Breast epithelium (tissue), 4 donors: ENCODE measurements at places on chromosomes 3 and 15.

DNA sequence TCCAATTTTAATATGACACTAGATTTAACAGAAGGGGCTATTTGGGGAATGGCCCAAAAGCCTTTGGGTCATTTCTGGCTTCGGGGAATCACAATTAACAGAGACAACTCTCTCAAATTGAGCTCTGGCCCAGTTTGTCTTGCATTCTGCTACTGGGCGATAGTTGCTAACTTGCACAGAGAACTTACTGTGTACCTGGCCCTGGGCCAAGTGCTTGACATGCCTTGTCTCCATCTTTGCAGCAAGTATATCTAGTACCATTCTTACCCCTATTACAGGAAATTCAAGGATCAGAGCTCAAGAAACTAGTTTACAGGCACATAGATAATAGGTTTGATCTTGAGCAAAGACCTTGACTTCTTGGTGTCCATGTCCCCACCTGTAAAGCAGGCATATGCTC is 175.7 kb downstream of the TMEM108 start:
- no peak for DNase-seq

DNA sequence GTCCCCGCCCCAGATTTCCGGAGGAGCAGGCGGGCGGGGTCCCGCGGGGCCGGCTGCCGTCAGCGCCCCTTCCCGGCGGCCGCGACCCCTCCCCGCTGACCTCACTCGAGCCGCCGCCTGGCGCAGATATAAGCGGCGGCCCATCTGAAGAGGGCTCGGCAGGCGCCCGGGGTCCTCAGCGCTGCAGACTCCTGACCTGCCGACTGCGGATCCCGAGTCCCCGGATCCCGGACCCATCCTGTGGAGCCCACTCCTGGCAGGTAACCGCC is at the start of gene TRH:
TSS of gene TRH (plus strand) at position 157 of the 269 bp plus-strand sequence. CDS start 1,097 bp downstream, outside the sequence.
- DNase-seq = no peak

DNA sequence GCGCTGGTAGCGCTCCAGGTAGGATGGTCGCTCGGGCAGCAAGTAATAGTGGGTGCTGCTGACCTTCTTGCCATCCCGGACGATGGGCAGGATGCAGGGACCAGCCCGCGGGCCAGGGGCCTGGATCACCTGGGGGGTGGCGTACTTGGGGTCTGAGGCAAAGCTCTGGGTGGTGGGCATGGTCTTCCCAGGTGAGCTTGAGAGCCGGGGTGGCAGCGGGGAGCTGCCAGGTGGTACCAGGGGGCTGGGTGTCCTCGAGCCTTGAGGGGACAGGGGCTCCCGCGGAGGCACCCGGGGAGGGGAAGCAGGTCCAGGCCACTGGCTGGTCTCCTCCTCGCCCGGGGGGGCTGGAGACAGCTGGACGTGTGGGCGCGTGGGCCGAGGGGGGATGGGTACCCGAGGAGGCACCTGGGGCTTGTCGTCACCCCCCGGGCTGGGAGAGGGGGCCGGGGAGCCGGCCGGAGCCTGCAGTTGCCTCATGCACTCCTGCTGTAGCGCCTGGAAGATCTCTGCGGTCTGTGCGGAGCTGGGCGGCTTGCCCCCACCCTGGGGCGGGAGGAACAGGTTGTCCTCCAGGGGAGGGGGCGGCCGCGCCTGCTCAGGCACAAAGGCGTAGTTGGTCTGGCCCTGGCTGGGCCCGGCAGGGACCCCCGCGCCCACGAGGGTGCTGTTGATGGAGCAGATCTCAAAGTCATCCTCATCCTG is 40.6 kb downstream of the TNK2 start:
- no peak for DNase-seq

- no peak for DNase-seq
These were observed 59.1 kb upstream of the NEDD4 start for GRCh38 chr15:56052395-56053045.

DNA sequence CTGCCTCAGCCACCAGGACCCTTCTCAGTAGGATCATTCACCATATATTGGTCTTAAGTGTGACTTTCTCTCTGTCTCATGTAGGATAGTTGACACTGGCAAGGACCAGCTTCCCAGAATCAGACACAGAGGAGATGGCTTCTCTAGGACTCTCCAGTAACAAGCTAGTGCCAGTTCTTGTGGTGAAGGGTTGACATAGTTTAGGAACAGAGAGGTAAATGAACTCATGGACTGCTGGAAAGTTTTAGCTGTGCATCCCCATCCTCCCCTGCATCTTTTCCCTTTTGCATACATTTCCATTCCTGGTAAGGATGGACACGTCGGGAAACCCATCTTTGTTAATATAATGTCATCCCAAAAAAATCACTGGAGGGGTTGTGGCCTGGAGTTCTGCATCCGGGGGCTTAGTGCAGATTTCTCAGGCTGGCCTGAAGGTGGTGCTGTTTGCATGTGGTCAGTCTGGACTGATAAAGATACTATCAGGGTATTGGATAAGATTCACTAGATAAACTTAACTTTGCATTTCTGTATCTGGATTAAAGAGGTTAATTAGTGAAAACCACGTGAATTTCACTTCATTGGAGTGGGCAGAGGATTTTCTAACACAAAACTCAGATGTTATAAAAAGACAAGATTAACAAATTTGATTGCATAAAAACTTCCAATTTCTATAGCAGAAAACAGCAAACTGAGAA is 110.8 kb downstream of the TBC1D2B start:
- DNase-seq = no peak

GRCh38 chr15:40766906-40767837 is 2.6 kb upstream of the C15orf62 start:
- DNase-seq = no peak

DNA sequence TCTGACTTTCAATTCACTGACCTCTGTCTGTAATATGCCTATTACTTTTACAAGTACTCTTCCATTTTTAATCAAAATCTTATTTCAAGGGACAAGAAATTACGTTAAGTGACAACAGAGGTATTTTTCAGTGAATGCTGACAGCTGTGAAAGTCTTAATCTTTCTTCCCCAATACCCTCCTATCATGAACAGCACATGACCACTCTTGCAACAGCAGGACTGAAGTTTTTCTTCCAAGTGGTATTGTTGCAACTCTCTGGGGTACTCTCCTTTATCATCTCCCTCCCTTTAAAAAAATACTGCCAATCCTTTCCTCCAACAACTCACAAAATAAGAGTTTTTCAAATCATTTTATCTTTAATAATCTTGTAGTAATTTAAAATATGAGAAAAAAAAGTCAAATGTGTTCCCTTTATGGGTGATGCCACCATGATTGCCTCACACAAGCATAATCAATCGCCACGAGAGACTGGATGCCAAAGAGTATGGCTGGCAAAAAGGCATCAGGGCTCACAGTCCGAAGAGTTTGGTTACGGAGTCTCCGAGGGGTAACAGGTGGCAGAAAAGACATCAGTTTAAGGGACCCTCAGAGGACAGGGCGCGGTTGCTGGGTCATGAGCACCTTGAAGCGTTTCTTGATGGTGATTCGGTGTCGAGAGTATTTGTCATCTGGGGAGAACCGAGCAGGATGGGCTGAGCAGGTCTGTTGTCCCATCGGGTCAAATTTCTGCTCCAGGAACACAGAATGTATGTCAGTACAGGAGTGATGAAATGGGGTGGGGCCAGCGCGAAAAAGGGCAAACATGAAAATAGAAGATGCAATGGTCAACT is 1.3 kb downstream of the NOP10 start:
- no peak for DNase-seq

DNA sequence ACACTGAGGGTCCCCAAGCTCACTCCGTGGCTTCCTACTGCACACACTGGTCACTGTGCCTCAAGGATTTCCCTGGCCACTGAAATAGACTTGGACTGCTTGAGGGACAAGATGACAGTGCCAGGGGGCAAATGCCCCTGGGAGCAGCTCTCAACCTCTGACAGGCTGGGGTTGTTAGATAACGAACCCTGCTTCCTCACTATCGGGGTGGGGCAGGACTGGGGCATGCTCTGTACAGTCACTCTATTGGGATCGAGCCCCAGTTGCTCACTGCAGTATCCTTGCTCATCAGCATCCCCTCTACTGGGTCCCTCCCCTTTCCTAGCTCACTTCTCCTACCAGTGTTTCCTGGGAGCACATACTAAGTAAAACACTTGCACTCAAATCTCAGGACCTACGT is 610.8 kb downstream of the NTRK3 start:
- DNase-seq = no peak

DNA sequence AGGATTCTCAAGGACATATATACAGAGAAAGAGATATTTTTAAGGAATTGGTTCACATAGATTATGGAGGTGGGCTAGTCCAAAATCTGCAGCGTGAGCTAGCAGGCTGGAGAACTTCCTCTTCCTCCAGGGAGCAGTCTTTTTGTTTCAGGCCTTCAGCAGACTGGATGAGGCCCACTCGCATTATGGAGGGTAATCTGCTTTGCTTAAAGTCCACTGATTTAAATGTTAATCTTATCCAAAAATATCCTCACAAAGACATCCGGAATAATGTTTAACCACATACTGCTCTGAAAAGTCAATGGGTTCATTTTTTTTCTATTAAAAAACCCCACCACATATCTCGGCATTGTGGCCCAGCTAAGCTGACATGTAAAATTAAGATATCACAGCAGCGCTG is 22.2 kb upstream of the NRROS start:
- no peak for DNase-seq

GRCh38 chr3:24311881-24312280 is 182.8 kb downstream of the THRB start:
- no peak for DNase-seq

- DNase-seq = no peak
These were observed 3.4 kb downstream of the GHSR start for GRCh38 chr3:172444821-172445220.

DNA sequence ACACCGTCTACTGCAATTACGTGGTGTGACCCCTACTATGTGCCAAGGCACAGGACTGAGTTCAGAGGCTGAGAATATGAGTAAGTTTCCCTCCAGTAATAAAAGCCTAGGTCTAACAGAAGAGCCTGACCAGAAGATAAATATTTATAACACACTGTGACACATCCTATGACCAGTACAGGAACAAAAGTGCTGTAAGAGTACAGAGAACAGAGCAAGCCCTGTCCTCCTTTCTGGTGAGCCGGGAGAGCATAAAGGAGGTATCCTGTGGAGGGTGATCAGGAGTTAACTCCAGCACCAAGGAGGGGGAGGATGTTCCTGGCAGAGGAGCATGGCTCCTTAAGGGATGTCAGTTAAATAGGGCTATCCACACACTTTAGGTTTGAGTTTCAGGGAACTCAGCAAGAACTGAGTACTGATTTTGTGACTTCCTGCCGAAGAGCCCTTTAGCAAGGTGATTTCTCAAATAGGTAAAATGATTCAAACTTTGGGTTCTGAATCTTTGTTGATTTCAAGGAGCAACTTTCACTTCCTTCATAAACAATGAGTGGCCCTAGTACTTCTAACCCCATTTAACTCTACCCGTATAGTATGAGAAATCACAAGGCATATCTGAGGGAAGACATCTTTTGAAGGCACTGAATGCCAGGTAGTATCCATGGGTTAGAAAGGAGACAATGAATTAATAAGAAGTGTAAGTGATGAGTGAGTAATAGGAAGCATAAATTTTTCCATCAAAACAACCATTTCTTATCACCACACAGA is 198.0 kb downstream of the THRB start:
- no peak for DNase-seq

DNA sequence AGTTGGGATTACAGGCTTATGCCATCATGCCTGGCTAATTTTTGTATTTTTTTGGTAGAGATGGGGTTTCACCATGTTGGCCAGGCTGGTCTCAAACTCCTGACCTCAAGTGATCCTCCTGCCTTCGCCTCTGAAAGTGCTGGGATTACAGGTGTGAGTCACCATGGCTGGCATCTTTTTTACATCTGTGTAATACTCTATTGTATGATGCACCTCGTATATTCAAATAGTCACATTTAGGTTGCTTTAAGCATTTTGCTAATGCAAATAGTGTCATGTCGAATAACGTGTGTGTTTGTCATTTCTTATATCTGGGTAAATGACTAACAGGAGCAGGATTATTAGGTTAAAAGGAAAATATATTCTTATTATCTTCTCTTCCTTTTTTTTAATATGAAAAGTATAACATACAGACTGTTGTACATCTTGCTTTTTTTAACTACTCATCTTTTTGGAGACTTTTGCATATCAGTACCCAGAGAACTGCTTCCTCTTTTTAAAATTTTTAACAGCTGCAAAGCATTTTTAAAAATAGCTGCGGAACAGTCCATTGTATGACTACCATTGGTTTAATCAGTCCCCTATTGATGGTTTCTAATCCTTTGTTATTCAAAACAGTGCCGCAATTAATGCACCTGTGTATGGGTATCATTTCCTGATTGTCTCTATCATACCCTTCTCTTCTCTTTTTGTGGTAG is 13.4 kb downstream of the SCAMP5 start:
- DNase-seq = no peak

DNA sequence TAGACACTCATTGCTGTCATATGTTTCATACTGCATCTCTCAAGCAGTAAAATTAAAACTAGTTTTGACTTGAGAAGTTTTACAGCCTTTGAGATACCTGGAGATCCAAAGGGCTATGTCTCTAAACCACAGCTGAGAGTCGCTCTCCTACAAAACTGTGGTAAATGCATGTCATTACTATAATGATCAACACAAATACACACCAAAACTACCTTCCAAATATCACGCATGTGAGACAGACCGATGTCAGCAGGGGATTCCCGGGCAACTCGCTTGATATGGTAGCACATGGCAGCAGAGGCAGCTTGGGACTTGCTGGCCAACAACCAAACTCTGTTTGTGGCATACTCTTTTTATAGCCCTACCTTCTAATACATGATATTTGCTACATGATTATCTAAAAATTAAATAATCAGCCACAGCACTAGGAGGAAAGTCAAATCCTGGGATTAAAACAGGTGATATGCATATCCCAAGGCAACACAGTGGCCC is 56.3 kb downstream of the PDZRN3 start:
- no peak for DNase-seq

- no peak for DNase-seq
These were observed 475.1 kb downstream of the SHQ1 start for GRCh38 chr3:72373139-72373538.

- DNase-seq = no peak
These were observed 173.5 kb downstream of the OR4M2 start for GRCh38 chr15:22253676-22254408.

- no peak for DNase-seq
These were observed 88.0 kb downstream of the OSBPL10 start for GRCh38 chr3:31892916-31893573.
